GM23248 (cell line): ENCODE measurements at places on chromosomes 6 and 20. TPM values are rescaled to one million over a fixed set of nuclear protein-coding genes. Genes with fewer than 3 reads are reported as not detected.

DNA sequence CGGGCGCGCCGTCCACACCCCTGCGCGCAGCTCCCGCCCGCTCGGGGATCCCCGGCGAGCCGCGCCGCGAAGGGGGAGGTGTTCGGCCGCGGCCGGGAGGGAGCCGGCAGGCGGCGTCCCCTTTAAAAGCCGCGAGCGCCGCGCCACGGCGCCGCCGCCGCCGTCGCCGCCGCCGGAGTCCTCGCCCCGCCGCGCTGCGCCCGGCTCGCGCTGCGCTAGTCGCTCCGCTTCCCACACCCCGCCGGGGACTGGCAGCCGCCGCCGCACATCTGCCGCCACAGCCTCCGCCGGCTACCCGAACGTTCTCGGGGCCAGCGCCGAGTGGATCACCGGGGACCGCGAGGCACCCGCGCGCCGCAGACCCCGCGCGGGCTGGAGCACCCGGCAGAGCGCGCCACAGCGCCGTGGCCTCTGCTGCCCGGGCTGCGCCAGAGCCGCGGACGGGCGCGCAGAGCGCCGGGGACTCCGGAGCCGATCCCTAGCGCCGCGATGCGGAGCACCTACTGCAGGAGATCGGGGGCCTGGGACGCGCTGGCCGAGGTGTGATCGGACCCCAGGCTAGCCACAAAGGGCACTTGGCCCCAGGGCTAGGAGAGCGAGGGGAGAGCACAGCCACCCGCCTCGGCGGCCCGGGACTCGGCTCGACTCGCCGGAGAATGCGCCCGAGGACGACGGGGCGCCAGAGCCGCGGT lies at the start of gene BMP2:
Gene BMP2 (plus strand): TSS at position 151 of the 692 bp plus-strand sequence. CDS start 2,441 bp downstream, outside the sequence.
- DNase-seq = peak; percentile 76

DNA sequence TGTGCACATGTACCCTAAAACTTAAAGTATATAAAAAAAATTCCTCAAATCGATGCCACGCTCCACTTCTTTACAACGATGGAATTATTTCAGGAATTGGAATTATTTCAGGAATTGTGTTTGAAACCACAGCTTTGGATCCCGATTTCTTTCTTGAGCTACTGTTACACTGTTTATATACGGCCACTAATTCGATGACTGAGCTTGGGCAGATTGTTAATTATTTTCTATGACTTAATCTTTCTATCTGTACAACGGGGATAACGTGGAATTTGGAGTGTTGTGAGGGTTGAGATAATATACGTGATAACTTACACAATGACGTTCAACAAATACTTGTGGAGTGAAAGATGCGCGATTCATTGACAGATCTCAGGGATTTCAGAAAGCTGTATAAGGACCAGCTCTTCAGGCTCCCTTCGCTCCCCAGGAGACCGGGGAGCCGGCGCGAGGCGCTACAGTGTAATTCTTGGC lies 171.3 kb downstream of the SLC16A10 start:
- DNase-seq = peak; percentile 57

- peak; percentile 88 for DNase-seq
These were observed at the start of gene RCAN2 for GRCh38 chr6:46491201-46491627. TSS of gene RCAN2 (minus strand) at chr6:46491449.

DNA sequence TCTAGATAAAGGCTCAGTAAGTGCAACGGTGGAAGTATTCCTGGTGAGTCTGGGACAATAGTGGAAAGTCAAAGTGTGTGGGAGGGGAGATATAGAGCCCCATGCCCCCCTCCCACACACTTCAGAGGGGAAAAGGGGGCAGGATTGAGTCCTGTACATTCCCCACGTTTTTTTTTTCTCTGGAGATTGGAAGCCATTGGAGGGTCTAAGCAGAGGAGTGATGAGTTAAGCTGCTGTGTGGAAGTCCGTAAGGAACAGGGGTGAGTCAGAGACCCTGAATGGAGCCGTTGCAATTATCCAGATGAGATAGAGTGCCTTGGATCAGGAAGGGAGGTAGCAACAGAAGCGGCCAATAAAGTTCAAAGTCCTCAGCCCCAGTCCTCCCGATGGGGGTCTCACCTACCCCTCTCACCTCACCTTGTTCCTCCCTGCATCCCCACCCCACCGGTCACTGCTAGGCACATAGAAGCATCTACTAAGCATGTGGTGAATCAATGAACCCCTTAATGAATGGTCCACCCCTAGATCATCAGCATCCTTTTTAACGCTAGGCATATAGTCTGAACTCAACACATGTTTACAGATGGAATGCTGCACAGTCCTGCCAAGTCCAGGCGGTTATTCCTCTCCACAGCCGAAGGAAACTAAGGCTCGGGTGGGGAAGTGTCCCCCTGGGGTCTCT lies 662 bp upstream of the SLC9A8 start:
- peak; percentile 71 for DNase-seq

DNA sequence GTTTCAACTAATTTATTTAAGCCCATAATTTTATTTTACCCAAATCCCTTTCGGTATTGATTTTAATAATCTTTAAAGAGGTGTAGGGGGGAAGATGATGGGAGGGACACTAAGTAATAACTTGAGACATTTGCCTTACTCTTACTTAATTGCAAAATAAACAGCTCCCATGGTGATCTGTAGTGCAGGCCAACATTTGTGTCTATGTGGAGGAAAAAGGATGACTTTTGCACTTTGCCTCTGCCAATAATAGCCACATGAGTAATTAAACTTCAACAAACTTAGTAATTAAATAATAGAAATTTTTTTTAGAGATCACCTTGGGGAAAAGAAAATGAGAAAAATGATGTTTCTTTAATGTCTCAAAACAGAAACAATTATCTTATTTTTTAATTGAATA lies 29.9 kb upstream of the CD2AP start:
- no peak for DNase-seq

- no peak for DNase-seq
These were observed 235.9 kb downstream of the BTBD3 start for GRCh38 chr20:12153628-12154027.

GRCh38 chr6:110629153-110629552 lies 152.7 kb upstream of the SLC22A16 start:
- DNase-seq = no peak

DNA sequence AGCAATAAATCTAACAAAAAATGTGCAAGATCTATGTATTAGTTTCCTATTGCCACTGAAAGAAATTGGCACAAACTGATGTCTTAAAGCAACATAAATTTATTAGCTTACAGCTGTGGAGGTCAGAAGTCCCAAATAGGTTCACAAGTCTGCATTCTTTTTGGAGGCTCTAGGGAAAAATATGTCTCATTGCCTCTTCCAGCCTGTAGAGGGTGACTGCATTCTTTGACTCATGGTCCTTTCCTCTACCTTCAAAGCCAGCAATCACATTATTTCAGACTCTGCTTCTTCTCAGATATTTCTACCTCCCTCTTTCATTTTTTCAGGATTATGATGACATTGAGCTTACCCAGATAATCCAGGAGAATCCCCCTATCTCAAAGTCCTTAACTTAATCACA lies 1531.1 kb downstream of the KHDRBS2 start:
- no peak for DNase-seq

DNA sequence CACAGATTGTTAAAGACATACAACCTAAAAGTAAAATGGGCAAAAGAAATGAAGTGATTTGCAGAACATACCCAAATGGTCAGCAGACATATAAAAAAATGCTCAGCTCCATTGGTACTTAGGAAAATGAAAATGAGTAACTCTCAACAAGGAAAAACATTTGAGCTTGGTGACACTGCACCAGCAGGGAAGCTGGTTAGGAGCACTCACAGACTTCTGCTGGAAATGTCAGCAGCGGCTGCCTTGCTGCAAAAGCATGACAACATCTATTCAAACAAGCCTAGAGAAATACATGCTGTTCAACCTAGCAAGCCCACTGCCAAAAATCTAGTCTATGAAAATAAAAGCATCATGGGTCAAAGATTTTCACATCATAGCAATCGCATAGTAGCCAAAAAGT lies 99.0 kb upstream of the FOXQ1 start:
- no peak for DNase-seq

- DNase-seq = peak; percentile 83
These were observed 351.2 kb downstream of the CDC5L start for GRCh38 chr6:44738601-44739146.

DNA sequence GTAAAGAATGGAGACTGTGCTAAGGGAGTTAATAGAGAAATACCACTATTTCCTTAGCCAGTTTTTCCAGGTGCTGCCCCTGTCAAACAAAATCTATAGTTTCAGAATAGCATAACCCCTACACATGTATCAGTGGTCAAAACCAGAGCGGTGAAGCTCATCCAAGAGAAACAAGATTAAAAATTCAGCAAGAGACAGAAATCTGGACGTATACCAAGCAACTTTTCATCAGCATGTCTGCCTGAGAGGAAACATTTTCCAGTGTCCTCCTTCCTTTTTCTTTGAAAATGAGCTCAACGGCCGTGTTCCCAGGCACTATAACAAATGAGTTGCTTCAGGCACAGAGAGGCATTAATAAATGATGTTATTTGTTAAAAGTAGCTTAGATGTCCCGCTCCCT lies 416.5 kb downstream of the BCKDHB start:
- DNase-seq = no peak

- DNase-seq = peak; percentile 10
These were observed 214.5 kb downstream of the TBX18 start for GRCh38 chr6:84549917-84550316.

GRCh38 chr6:10552270-10552810 lies 31.2 kb downstream of the GCNT2 start:
- DNase-seq = no peak

GRCh38 chr6:133478673-133479072 lies 237.5 kb downstream of the EYA4 start:
- DNase-seq = no peak

DNA sequence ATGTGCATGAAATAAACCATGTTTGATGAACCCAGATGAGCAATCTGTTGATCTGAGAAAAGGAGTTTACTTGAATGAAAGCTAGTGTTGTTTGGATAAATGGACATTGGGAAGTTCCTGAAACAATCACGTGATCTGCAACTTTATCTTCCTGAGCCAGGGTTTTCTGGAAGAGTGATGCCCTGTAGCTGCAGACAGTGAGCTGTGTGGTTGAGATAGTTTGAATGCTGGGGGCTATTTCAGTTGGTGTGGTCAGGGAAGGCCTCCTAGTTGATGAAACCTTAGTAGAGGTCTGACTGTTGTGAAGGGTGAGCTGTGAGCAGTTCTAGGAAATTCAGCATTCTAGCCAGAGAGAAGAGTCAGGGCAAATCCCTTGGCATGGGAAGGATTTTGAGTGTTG lies 643.7 kb downstream of the UTRN start:
- DNase-seq = no peak

GRCh38 chr6:94350833-94351232 lies 931.5 kb upstream of the EPHA7 start:
- no peak for DNase-seq

- peak; percentile 94 for DNase-seq
These were observed 121.5 kb upstream of the FOXQ1 start for GRCh38 chr6:1190366-1190765.

DNA sequence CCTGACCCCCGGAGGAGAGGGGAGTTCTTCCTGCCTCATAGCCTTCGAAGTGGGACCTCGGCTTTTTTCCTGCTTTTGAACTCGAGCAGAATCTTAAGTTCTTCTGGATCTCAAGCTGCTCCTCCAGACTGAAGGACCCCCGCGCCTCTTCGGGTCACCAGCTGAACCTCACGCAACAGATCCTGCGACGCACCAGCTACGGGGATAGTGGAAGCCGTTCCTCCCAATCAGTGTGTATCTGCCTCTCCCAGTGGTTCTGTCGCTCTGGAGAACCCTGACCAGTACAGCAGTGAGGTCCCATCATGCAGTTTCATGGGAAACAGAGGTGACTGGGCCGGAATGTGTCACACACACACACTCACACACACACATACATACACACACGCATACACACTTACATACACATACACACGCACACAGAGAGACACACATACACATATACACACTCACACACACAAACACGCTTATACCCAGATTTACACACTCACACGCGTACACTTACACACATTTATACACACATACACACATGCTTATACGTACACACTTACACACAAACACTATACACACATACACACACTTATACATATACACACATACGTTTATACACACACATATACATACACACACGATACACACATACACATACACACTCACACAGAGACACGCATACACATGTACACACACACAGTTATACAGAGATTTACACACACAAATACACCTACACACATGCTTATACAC lies 170.0 kb downstream of the TTLL2 start:
- DNase-seq = no peak

- no peak for DNase-seq
These were observed 32.5 kb downstream of the PDYN start for GRCh38 chr20:1961374-1961773.

DNA sequence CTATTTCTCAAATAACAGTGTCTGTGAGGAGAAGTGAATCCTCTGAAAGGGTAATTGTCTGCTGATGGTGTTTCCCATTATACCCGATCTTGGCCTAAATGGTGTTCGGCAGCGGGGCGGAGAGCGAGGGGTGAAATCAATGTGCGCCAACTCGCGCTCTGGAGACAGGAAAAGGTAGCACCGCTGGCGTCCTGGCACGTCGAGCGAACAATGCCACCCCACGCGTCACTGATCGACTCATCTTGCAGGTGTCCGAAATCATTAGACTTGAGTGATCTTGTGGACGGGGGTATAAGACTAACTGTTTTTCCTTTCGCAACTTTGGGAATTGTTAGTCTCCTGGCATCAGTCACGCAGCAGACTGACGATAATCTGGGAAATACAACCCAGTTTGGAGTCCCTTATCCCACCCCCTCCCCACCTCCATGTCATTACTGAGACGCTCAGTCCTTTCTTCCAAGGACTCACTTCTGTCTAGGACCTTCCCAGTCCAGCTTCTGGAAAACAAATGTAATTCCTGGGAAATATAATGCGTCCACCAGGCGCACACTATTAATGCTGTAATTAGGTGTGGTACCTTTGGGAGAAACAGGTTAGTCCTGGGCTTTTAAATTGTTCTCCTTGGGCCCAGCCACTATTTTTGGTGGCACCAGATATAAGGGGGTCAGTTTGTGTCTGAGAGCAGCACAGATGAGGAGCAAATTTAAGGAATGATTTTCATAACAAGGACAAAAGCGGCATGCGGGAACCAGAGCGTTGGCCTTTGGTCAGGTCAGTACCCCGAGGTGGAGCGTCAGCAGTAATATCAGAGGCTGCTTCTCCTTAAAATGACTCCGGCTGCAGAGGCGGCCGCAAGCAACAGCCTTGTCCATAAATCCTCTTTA lies 2.3 kb downstream of the LINC00237 start:
- no peak for DNase-seq

- no peak for DNase-seq
These were observed 262.4 kb upstream of the AGPAT4 start for GRCh38 chr6:161536224-161536630.

The MLIP gene
- not detected in 2 replicates for total RNA-seq

The KIF25 gene
- total RNA-seq = not detected in 2 replicates

The TULP4 gene
- total RNA-seq = 23.8 and 38.7 TPM in 2 replicates

The ADAM33 gene
- total RNA-seq = 53.1 and 57.9 TPM in 2 replicates

The NRSN1 gene
- total RNA-seq = not detected in 2 replicates

The FAM83D gene
- total RNA-seq = 18.2 and 19.0 TPM in 2 replicates

The ARMH2 gene
- not detected in 2 replicates for total RNA-seq

The BTBD3 gene
- total RNA-seq = 30.5 and 33.8 TPM in 2 replicates

The ANKS1A gene
- total RNA-seq = 4.4 and 7.2 TPM in 2 replicates

The FOXA2 gene
- not detected in 2 replicates for total RNA-seq

The TXLNB gene
- total RNA-seq = 0.13 and 0.22 TPM in 2 replicates

The TNF gene
- not detected in 2 replicates for total RNA-seq

The SNAI1 gene
- 2.4 and 7.6 TPM in 2 replicates for total RNA-seq
